ENCODE measurements at places on chromosomes 7 and 10. TPM values are rescaled to one million over a fixed set of nuclear protein-coding genes. Genes with fewer than 3 reads are reported as not detected.
A peak's percentile ranks its signal among the peaks of the same experiment; 100 is the strongest.

SIRT1 gene
- polyA plus RNA-seq: 9.4 TPM

ATP5MK gene
- 276 TPM for polyA plus RNA-seq

CYP26C1 gene
- not detected for polyA plus RNA-seq

SLC29A4 gene
- 29.7 TPM for polyA plus RNA-seq

CASP2 gene
- polyA plus RNA-seq: 9.0 TPM

PLAU gene
- polyA plus RNA-seq: 0.45 TPM

TMEM270 gene
- polyA plus RNA-seq: not detected

- no peak for DNase-seq
Observed at GRCh38 chr7:39374436-39375040, 191.7 kb upstream of the YAE1 start.

DNA sequence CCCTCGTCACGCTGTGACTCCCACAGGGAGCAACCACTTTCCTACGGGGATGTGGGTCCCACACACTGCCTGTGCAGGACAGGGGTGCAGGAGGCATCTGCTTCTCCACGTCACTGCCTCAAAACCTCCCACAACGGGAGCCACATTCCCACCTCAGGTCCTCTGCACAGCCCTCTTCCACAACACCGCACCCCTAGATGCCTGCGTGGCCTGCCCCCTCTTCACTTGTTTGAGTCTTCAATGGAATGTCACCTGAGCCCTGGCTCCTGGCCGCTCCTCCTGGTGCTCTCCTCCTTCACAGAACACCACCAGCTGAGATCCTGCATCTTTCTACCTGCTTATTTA, 73.6 kb downstream of the MAD1L1 start:
- no peak for DNase-seq

GRCh38 chr7:7491044-7491443, 44.6 kb downstream of the COL28A1 start:
- DNase-seq: no peak

DNA sequence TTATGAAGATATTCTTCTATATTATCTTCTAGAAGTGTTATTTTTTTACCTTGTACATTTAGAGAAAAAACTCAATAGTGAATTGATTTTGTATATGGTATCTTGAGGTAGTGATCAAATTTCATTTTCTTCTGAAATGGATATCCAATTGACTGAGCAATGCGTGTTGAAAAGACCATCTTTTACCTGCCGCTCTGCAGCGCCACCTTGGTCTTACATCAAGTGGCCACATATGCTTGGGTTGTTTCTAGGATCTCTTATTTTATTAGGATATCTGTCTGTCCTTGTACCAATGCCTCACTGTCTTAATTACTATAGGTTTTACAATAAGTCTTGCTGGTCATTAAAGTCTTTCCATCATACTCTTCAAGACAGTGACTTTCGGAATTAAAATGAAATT, 53.0 kb downstream of the CUL2 start:
- DNase-seq: no peak

- DNase-seq: no peak
Observed at GRCh38 chr7:4098169-4098568, 583.9 kb upstream of the FOXK1 start.

GRCh38 chr7:1150400-1151002, 9.5 kb downstream of the ZFAND2A start:
- DNase-seq: no peak

GRCh38 chr10:87866412-87866974, 3.1 kb downstream of the PTEN start:
- DNase-seq: no peak

- no peak for DNase-seq
Observed at GRCh38 chr7:44960011-44960580, 18.7 kb downstream of the MYO1G start.

DNA sequence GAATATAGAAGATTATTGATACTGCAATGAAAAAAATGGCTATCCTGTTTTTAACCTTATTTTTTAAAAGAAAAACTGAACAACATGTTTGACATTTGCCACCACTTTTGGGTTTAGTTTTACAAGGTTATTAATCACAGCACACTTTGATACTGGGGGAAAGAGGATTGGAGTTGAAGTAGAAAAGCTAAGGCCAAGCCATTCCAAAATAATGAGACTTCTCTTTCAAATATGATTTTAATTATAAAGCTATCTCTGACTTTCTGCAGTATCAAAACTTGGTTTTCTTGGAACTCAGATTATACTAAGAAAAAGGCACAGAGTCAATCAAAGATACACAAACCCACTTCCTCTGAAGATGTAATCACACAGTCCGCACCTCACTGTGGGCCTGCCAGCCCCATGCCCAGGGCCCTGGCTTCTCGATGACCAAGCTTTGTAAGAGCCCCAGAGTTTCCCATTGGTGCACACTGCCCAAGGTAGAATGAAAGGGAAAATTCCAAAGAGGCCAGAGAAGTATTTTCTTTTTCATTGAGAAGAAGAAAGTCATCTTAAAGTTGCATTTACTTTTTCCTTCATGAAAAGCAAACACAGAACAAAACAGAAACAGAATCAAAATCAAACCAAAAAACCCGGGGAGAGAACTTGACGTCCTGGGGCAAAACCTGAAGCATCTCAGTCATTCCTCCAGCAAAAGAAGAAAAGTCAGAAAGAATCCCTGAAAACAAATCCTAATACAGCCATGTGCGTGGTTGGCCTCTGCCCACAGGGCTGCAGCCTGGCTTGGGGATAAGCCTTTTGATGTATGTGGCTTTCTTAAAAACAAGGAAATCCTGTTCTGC, 187.7 kb upstream of the KLF6 start:
- no peak for DNase-seq

DNA sequence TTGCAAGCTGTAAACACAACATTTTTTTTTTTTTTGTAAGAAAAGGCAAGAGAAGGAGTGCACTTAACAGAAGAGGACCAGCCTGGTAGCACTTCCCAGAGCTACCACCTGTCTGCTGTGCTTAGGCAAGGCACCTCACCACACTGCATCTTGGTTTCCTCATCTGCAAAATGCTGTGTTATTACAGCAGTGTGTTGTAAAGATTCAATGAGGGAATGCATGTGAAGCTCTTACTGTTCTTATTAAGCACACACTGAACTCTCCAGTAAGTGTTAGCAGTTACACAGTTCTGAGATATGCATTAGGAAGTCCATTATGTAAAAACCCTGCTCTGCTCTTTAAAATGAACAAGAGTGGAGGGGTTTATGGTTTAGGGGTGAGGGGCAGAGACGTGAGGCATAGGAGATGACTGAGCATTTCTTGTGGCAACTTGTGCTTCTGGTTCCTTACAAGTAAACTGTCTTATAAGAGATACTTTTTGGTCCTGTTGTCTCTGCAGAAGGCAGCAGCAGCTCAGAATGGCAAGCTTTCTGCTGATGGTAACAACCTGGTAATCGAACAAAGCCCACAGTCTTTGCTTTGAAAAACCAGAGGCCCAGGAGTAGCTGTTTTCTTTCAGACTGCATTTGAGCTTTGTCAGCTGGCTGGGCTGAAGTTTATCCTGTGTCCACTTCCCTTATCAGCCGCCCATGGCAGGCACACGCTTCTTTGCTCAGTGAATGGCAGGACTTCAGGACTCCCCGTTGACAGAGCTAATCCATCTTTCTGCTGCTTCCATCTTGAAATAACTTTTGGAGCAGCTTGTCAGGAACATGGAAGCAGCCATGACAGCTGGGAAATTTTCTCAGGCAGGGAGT, 98.8 kb upstream of the BMPER start:
- peak; percentile 18 for DNase-seq

DNA sequence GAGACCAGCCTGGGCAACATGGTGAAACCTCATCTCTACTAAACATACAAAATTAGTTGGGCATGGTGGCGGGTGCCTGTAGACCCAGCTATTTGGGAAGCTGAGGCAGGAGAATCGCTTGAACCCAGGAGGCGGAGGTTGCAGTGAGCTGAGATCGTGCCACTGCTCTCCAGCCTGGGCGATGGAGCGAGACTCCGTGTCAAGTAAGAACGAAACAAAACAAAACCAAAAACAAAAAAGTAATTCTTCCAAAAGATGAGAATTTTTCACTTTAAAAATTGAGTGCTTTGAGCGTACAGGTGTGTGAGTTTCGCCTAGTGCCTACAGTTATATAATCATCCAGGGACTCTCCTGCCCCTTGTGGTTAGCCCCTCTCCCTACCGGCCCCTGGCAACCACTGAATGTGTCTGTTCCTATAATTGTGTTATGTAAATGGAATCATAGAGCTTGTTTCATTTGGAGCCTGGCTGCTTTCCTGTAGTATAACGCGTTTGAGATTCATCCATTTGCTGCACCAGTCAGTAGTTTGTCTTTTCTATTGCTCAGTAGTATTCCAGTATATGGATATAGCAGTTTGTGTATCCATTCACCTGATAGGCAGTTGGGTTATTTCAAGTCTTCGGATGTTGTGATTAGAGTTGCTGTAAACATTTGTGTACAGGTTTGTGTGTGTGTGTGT, 80.0 kb downstream of the RBM33 start:
- peak; percentile 8 for DNase-seq

Measured in HepG2 (cell line).